Activated CD8-positive, alpha-beta memory T cell treated with anti-CD3 and anti-CD28 coated beads for 48 hours (primary cell): ENCODE measurements at places on chromosomes 5 and 9.

GRCh38 chr9:96540106-96540505 is 79.5 kb downstream of the CDC14B start:
- DNase-seq, result no peak

DNA sequence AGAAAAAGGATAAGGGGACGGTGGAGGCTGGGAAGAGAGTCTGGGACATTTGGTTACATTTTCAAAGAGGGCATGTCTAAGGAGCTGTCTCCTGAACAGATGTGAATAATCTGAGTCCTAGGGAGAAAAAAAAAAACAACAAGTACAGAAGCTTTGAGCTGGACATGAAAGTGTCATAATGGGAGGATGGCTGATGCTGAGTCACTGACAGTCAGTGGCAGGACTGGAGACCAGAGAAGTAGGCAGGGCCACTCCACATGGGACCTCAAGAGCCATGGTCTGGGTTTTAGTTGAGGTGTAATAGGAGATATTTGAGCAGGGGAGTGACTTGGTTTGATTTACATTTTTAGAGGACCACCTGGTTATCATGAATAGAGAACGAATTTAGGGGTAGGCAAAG is 70.6 kb downstream of the DPYSL3 start:
- no peak for DNase-seq

GRCh38 chr5:67774786-67775185 is 440.8 kb upstream of the PIK3R1 start:
- DNase-seq, result no peak

DNA sequence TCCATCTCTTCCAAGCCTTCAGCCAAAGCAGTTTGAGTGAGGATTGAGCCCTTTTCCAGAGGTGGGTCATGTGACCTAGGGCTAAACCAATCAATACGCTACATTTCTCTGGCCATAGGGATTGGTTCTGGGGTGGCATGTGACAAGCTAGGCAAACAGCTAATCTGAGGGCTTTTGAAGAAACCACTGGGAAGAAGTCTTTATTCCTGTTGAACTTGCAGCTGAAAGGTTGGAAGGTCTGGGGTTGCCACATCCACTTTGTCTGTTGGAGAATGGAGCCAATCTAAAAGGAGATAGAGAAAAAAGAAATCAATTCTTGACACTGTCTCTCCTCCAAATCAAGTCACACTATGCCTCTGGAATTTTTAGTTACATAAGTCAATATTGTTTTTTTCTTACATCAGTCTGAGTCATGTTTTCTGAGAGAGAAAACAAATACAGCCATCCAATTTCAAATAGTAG is 637.8 kb upstream of the WWC1 start:
- DNase-seq, result no peak

DNA sequence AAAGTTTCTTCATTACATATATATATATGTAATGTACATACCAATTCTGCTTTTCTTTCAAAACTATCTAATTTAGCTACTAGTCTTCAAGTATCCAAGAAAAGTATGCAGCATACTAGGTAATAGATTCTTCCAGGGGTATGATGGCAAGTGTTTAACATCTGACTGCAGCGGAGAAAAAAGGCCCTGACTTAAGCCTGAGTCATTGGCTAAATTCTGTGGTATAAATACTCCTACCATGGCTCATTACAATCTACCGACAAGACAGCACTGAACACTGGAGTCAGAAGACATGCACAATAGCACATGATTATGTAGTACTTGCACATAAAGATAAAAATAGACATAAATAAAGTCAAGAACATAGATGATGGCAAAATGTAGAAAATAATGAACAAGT is 439.9 kb downstream of the BRINP1 start:
- DNase-seq, result no peak

GRCh38 chr9:130893341-130894101 is 3.1 kb downstream of the QRFP start:
- no peak for DNase-seq

DNA sequence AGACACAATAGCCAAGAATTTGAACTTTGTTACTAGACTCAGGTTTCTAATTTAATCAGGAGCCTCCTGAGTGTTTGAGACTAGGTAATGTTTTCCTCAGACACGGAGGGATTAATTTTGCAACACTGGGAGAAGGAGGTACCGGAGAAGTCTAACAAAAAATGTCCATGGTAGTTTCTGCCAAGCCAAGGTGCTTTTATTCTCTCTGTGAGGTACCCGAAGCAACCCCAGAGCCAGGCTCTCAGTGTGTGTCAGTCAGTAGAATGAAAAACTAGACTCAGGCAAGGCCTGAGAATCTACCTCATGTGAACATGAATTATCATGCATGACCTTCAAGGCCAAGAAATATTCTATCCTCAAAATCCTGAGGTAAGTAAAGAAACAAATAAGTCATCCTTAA is 980.8 kb upstream of the DMAC1 start:
- DNase-seq, result no peak

GRCh38 chr9:18457510-18457909 is 16.4 kb upstream of the ADAMTSL1 start:
- DNase-seq, result no peak

GRCh38 chr9:89911721-89912604 is 307.2 kb downstream of the GADD45G start:
- DNase-seq, result no peak

- DNase-seq, result no peak
Measured at GRCh38 chr5:95995962-95996489, 34.4 kb upstream of the ELL2 start.

DNA sequence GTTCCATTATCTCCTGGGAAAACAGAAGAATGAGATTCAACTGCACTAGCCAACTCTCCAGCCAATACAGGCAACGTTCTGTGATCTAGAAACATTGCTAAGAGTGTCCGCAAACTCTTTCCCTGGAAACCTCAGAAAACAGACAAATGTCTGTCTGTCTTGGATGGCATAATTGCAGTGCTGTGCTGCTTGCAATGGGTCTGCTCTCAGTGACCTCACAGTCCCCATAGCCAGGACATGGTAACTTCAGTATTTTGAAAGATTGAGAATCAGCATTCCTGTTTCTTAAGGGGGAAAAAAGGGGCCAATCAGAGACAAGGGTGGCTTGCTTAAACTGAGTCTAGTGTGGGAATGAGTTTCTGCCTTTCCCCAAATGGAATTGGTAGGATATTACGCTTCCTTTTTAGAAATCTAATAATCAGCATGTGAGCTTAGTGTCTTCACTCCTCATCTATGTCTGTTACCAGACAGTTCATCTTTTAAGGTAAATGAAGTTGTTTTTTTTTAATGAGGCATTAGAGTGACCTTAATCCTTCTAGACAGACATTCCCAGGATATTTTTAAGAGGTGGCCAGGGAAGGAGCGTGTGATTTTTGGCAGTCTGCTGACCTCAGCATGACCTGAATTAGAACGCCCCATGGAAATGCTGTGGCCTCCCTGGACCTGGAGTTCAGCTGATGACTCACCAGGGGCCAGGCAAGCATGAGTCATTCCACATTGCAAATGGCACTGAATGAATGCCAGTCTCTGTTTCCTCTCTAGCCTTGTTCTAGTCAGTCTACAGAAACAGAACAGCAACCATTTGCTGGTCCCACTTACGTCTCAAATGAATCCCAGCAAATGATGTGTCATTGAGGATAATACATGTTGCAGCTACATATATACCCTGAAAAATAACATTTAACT is 210.2 kb upstream of the ACTBL2 start:
- no peak for DNase-seq

GRCh38 chr5:1851290-1851934 is 31.3 kb downstream of the IRX4 start:
- no peak for DNase-seq

DNA sequence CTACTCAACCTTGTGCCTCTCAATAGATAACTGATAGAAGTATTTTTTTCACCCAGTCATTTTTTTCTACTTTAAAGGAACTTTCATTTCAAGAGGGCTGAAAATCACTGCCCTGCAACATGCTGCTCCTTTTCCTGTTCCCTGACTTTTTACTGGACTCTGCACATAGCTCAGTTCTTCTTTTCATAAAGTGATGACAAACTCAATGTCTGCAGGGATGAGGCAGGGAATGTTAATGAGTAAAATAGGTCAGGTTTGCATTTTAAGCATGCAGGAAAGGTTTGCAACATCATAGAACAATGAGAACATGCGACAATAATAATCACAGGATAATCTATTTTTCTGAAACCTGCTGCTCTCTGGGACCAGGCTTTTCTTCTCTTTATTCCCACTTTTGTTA is 172.2 kb upstream of the SGCD start:
- DNase-seq, result no peak

GRCh38 chr5:166341740-166342337 is 1949.6 kb upstream of the WWC1 start:
- DNase-seq, result no peak

- DNase-seq, result no peak
Measured at GRCh38 chr5:132260714-132261551, 3.4 kb downstream of the PDLIM4 start.

DNA sequence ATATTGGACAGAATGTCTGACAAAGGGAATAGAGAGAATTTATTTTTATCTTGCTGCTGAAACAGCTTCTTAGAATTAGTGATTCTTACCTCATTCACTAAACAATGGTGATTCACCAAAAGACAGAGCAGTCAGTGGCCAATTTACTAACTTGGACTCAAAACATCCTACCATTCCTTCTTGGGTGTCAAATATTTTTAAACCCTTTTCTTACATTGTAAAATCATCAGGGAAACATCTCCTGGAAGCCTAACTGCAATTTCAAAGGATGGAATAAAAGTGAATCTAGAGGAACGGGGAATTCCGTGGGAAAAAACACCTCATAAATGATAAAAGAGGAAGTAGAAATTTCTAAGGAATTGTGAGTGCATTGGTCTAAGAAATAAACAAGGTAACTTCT is 97.7 kb downstream of the LHFPL2 start:
- DNase-seq, result no peak

DNA sequence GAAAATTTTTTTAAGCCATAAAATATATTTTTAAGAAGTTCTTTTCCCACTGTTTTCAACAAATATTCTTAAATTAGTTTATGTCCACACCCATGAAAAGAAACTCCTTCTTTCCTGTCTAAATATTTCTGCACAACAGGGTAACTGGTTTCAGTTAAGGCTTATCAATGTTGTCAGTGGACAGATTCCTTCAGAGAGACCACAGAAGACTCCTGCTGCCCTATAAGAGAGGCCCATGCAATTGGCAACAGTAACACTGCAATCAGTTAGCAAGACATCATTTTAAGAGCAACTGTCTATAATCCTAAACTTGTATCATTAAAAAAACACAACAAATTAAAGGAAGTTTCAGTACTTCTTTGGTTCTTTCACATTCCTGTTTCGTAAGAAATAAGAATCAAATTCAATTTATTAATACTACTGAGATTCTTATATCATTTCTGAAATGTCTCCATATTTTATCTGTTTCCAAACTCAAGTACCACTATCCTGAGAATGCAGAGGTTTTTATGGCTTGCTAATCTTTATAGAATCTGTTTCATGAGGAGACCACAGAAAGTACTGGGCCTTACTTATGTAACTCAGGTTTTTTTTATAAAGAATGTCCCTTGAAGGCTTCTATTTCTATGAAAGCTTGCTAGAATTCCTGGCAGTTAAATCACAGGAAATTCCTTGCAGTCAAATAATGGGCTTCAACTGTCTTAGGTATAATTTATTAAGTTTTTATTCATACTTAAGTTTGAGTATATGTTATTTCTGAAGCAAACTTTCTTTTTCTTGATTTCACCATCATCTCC is 240.2 kb downstream of the RFX3 start:
- no peak for DNase-seq

DNA sequence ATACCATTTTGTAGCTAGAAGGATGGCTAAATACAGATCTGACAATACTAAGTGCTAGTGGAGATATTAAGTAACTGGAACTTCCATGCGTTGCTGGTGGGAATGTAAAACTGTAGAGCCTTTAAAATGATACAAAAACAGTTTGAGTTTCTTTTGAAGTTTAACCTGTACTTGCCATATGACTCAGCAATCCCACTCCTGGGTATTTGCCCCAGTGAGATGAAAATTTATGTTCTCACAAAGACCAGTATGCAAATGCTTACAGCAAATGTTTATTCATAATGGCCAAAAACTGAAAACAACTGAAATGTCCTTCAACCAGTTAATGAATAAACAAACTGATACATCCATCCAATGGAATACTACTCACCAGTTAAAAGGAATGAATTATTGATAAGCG is 137.3 kb downstream of the SLC12A2 start:
- no peak for DNase-seq

DNA sequence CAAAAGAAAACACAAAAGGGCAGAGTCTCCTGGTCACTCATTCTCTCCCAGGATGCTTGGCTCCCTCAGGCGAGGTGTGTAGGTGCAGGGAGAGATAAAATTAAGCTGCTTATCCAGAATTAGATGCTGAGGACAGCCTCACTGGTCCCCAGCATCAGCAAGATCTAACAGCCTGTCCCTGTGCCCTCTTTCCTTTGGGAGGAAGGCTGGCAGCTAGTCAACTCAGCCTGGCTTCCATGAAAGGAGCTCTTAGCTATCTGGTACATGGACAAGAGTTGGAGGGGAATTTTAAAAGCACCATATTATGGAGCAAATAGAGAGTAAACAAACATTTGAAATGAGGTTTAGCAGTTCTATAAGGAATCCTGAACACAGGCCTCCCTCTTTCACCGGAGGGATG is 198.5 kb upstream of the PANK3 start:
- DNase-seq, result no peak

GRCh38 chr5:133953568-133954145 is 14.8 kb downstream of the C5orf15 start:
- DNase-seq, result no peak

DNA sequence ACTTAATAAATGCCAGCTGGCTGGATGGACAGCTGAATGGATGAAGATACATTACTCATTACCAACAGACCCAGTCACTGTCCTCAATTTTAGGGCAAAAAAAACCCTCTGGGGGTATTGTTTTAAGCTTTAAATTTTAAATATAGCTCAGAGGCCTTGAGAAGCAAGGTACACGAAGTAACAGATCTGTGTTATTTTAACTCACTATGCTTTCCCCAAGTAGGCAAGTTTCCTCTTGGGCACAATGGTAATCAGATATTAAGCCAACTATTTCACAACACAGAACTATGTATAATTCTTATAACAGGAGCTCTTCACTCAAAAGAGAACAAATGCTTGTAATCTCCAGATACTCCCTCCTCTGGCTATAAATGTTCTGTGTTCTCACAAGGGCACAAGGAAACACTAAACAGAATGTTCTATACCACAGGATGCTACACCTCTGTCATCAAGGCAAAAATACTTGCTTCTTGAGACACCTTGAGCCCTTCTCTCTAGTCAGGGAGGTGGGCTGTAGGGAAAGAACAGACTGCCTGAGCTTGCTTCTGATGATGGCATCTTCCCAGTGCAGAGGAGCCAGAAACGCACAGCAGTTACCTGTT is 443.8 kb downstream of the SPOCK1 start:
- no peak for DNase-seq
